T47D (cell line): ENCODE measurements at places on chromosomes 2 and 18.

DNA sequence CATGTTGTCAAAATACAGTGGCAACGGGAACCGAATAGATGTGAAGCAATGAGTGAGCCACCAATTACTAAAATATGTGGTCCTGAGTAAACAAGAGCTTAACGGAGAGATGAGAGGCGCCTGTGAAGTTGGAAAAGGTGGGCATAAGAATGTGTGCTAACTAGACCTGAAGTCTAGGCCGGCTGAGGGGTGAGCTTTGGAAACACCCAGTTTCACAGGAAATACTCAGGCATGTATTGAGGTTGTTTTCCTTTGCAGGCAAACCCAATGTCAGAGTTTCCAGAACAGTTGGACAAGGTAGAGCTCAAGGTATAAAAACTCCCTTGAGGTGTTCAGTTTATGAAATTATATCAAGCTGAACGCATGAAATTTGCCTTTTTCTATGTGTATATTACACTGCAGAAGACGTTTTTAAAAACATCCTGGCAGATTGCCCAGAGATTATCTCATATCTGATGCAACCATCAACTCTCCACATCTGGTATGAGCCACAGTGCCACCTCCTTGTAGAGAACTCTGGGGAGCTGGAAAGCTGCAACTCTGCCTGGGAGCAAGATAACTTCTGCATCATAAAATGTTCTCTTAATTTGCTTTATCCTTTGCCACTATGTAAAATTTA lies 3.9 kb upstream of the WDSUB1 start:
- DNase-seq, result no peak

- no peak for DNase-seq
Measured at GRCh38 chr18:61352611-61353010, 19.4 kb downstream of the CDH20 start.

DNA sequence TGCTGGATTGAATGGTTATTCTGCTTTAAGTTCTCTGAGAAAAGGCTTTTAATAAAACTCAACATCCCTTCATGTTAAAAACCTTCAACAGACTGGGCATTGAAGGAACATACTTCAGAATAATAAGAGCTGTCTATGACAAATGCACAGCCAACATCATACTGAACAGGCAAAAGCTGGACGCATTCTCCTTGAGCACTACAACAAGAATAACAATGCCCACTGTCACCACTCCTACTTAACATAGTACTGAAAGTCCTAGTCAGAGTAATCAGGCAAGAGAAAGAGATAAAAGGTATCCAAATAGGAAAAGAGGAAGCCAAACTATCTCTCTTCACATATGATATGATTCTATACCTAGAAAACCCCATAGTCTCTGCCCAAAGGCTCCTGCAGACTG lies 641.4 kb downstream of the IRS1 start:
- DNase-seq, result no peak

DNA sequence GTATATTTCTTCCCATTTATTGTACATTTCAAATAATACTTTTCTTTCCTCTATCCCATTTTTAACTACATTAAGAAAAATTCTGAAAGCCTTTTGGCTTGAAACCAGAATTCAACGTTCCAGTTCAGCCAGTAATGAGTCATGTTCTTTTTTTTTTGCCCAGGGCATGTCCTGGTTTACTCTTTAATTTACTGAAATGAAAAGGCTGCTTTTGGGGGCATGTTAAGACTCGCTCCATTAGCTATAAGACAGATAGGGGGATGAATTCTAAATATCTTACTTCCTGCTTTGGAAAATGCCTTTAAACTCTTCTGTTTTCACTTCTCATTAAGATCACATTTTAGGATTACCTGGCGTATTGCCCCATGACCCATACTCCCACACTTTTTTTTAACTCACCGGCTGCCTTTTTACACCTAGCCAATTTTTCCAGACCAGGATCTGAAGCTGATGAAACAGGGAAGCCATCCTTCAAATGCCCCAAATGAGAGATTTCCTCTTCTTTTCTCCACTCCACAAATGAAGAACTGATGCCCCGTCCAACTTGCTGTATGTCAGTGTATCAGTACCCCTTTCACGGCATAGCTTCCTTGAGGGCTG lies 585 bp downstream of the ABCA12 start:
- DNase-seq, result peak; percentile 72

DNA sequence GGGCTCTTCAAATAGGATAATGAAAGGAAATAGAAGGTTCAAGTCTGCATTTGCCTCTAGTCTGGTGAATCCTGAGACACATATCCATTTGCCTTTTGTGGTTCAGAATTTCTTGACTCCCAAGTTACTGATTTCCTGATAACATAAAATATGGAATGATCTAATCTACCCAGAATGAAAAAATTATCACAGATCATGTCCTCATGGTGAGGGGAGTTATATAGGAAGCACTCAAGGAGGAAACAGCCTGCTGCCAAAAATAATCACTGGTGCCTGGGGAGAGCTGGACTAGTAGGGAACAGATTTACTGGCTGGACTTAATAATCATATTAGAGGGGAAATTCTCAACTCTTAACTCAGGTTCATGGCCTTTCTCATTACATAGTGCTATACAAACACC lies 95.5 kb upstream of the STK17B start:
- DNase-seq, result no peak

DNA sequence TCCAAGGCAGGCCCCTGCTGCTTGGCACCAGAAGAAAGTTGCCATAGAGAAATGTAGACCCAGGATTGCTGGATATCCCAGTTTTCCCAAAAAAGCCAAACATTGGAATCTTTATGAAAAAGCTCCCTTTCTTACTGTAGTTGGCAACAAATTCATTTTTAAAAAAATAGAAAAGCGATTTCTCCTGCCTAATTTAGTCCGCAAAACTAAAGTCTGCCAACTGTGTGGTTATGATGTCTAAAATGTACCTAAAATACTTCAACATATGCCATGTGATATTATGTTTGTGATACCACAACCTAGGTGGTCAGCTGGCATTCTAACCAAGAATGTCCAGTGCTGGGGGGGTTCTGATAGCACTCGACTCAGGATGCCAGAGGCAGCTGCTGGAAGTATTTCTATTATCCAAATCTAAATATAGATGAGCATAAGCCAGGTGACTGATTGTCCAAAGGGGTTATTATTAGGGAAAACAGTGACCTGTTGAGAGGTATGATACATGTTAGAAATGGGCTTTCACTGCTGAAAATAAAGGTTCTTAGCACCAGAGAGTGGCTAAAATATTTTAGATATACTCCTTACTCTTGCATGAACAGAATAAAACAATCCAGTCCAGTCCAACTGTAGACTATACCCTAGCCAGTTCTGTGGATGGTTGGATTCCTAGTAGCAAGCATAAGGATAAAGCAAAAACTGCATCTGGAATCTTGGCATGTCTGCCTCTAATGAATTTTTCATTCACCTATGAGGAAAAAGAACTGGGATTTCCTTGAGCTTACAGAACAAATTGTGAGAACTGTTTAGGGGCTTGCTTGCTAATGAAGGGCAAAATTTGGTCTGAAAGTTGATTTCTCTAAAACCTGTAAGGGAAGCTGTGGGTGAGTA lies 101.7 kb downstream of the STK39 start:
- DNase-seq, result no peak

GRCh38 chr2:196902828-196903227 lies 23.7 kb downstream of the PGAP1 start:
- DNase-seq, result no peak

DNA sequence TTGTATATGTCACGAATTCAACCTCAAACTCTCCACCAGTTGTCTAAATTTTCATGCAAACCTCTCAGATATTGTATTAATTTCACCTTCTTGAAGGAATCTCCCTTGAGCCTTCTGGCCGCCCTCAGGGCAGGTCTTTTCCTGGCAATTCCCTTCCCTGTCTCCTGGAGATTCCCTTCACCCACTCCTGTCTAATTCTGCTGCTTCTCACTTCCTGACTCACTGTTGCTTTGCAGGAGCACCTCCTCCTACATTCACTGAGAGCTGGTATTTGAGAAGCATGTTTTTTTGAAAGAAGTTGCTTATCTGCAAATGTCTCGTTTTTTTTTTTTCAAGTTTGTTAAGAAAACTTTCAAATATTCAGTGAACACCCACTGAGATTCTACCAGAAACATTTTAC lies 79.9 kb upstream of the OTOS start:
- no peak for DNase-seq

- DNase-seq, result no peak
Measured at GRCh38 chr2:95004711-95005110, 20.8 kb upstream of the MAL start.

GRCh38 chr2:202378662-202379358 lies 2.7 kb downstream of the BMPR2 start:
- DNase-seq, result no peak

DNA sequence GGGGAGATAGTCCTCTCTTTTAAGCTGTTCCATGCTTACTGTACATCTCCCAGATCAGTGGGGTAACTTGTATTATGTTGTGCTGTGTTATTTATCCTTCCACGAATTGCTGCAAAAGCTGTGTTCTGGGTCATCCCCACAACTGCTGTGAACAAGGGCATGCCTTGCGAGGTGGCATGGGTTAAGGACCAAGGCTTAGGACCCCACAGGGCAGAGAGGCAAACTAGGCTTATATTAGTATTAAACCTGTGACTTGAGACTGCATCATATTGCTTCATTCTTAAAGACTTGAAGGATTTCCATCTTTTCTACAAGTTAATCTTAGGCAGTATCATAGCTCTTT lies 19.9 kb downstream of the RND3 start:
- DNase-seq, result no peak
